ENCODE measurements at places on chromosomes 7 and 10. TPM values are rescaled to one million over a fixed set of nuclear protein-coding genes. Genes with fewer than 3 reads are reported as not detected.

DNA sequence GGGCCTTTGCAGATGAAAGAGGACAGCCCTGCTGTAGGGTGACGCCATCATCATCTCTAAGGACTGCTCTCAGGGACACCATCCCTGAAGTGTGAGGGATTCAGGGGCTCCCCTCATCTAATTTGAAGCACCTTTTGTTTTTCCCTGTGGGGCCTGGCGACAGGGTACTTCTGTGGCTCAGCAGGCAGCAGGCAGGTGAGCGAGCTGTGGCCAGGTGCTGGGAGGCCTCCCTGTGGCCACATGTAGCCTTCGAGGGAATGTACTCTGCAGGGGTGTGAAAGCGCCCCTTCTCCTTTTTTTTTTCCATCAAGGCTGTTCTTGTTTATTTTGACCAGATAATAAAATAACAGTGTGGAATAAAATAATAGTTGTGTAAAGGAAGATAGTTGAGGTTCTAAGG, 118.2 kb upstream of the DPP6 start:
- H3K36me3 ChIP-seq, result no peaks in the 10 kb centered on the region
- H3K27me3 ChIP-seq, result no peaks in the 10 kb centered on the region
- peaks cover 18% of the 10 kb centered on the region for H3K4me1 ChIP-seq
- no peak for DNase-seq

- no peaks in the 10 kb centered on the region for H3K4me1 ChIP-seq
- H3K36me3 ChIP-seq, result no peaks in the 10 kb centered on the region
- no peak for DNase-seq
- H3K27me3 ChIP-seq, result no peaks in the 10 kb centered on the region
- no peak overlapping the region for H3K27ac ChIP-seq
Measured at GRCh38 chr10:88489107-88489506, 94.0 kb downstream of the RNLS start.

DNA sequence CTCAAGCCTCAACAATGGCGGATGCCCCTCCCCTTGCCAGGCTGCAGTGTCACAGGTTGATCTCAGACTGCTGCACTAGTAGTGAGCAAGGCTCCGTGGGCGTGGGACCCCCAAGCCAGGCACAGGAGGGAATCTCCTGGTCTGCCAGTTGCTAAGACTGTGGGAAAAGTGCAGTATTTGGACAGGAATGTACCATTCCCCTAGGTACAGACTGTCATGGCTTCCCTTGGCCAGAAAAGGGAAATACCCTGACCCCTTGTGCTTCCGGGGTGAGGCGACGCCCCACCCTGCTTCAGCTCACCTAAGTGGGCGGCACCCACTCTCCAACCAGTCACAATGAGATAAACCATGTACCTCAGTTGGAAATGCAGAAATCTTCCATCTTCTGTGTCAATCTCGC, 44.0 kb upstream of the TMEM243 start:
- H3K27me3 ChIP-seq, result no peaks in the 10 kb centered on the region
- no peak overlapping the region for H3K4me3 ChIP-seq
- H3K27ac ChIP-seq, result no peak overlapping the region
- no peaks in the 10 kb centered on the region for H3K36me3 ChIP-seq
- no peaks in the 10 kb centered on the region for H3K4me1 ChIP-seq
- DNase-seq, result no peak

DNA sequence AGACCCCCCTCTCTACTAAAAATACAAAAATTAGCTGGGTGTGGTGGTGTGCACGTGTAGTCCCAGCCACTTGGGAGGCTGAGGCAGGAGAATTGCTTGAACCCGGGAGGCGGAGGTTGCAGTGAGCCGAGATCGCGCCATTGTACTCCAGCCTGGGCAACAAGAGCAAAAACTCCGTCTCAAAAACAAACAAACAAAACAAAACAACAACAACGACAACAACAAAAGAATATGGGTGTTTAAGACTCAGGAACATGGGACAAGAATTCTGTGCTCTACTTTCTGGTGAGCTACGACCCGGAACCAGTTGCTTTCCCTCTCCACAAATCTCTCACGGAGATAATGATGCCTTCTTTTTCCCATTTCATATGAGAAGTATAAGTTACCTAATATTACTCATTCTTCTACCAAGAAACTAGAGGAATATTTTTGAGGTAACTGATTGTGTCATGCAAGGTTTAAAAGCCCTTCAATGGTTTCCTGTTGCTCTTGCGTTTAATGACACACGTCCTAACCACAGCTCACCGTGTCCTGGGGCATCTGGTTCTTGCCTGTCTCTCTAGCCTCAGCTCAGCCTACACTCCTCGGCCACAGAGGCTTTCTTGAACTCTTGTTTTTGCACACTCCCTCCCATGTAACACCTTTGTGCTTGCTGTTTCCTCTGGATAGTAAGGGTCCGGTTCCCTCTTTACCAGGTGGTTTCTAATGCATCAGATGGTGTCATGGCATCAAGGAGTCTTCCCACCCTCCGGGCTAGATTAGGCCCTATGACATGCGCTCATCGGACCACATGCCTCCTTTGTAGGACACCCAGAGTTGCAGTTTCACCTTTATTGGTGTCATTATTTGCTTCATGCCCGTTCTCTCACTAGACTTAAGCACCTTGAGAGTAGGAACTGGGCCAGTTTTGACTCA, 67.5 kb downstream of the PFKFB3 start:
- H3K36me3 ChIP-seq, result no peaks in the 10 kb centered on the region
- H3K27ac ChIP-seq, result no peak overlapping the region
- DNase-seq, result no peak

GRCh38 chr7:74505471-74506324, 52.0 kb downstream of the GTF2IRD1 start:
- peaks cover 45% of the 10 kb centered on the region for H3K4me1 ChIP-seq
- DNase-seq, result no peak
- H3K36me3 ChIP-seq, result peaks cover 40% of the 10 kb centered on the region
- no peaks in the 10 kb centered on the region for H3K27me3 ChIP-seq

DNA sequence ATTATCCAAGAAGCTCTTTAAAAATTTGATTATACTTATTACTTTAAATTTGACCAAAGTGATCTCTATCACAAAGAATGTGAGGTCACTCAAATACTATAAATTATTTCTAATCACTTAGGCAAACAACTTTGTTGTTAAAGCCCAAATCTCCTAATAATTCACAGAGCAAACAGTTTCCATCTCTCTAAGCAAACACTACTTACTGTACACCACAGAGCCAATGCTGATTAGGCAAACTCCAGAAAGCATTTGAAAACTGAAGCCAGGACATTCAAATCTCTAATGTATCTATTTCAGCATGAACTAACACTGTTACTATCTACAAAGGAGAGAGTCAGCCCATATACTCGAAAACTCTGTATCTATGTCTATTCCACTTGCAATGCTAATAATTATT, 107.1 kb downstream of the RNF32 start:
- H3K36me3 ChIP-seq, result no peaks in the 10 kb centered on the region
- H3K4me1 ChIP-seq, result no peaks in the 10 kb centered on the region
- no peaks in the 10 kb centered on the region for H3K27me3 ChIP-seq
- no peak overlapping the region for H3K27ac ChIP-seq

TYW1B gene
- 5.5 TPM for total RNA-seq

ARHGAP22 gene
- total RNA-seq, result 6.2 TPM

MRLN gene
- 25.0 TPM for total RNA-seq

ZNF107 gene
- 12.2 TPM for total RNA-seq

CUBN gene
- total RNA-seq, result 7.2 TPM
